Activated naive CD4-positive, alpha-beta T cell treated with anti-CD3 and anti-CD28 coated beads for 36 hours (primary cell): ENCODE measurements at places on chromosomes 2 and 18. TPM values are rescaled to one million over a fixed set of nuclear protein-coding genes. Genes with fewer than 3 reads are reported as not detected.

- peak; percentile 28 for DNase-seq
- no peaks in the 10 kb centered on the region for H3K27me3 ChIP-seq
- peaks cover 87% of the 10 kb centered on the region for H3K4me1 ChIP-seq
- H3K4me3 ChIP-seq, result peak overlapping the region; percentile 23
- peaks cover 7% of the 10 kb centered on the region for H3K36me3 ChIP-seq
These were observed 43.1 kb downstream of the AAK1 start for GRCh38 chr2:69600425-69600824.

GRCh38 chr2:156023229-156023869, 309.2 kb downstream of the NR4A2 start:
- no peaks in the 10 kb centered on the region for H3K36me3 ChIP-seq
- H3K4me1 ChIP-seq, result no peaks in the 10 kb centered on the region
- H3K4me3 ChIP-seq, result no peak overlapping the region
- H3K27me3 ChIP-seq, result no peaks in the 10 kb centered on the region

GRCh38 chr2:55269645-55269990, 587 bp upstream of the MTIF2 start:
- peaks cover 14% of the 10 kb centered on the region for H3K4me1 ChIP-seq
- H3K27ac ChIP-seq, result peak overlapping the region; percentile 93
- DNase-seq, result peak; percentile 6
- H3K4me3 ChIP-seq, result peak overlapping the region; percentile 89
- H3K27me3 ChIP-seq, result no peaks in the 10 kb centered on the region

DNA sequence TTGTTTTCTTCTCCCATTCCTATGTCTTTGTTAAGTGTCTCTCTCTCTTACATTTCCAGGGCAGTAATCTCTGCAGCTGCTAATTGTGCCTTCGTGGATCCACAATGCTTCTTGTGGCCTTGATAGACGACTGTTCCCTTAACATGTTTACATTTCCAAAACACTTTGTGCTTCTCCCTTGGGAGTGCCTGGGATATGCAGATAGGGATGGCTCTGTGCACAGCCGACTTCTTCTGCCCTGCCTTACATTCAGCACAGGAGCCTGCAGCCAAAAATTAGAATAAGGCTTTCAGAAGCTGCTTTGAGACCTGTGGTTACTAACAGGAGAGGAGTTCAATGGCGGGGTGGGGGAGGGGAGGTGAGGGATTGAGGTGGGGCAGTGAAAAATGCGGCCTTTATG, 328.9 kb downstream of the TDRD15 start:
- no peaks in the 10 kb centered on the region for H3K36me3 ChIP-seq
- no peak overlapping the region for H3K4me3 ChIP-seq
- H3K27me3 ChIP-seq, result no peaks in the 10 kb centered on the region
- H3K4me1 ChIP-seq, result no peaks in the 10 kb centered on the region
- H3K27ac ChIP-seq, result no peak overlapping the region

- H3K4me1 ChIP-seq, result peaks cover 2% of the 10 kb centered on the region
- H3K36me3 ChIP-seq, result no peaks in the 10 kb centered on the region
- peak overlapping the region; percentile 1 for H3K27ac ChIP-seq
- DNase-seq, result no peak
- H3K4me3 ChIP-seq, result no peak overlapping the region
These were observed 55.5 kb downstream of the MTHFD2 start for GRCh38 chr2:74253971-74254310.

DNA sequence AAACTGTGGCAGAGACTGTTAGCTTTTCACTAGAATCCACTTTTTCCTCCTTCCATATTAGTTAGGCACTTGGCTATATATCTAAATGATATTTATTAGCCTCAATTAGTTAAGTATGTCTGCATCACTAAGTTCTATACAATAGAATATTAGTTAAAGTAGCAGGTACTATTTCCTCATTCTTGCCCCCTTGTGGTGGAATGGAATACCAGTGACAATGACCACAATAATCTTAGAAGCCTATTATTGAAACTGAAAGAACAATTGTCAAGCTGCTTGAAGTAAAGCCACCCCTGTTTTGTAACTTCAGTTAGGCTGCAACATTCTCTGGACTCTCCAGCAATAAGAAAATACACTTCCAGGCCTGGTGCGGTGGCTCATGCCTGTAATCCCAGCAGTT, 476.3 kb upstream of the VWC2L start:
- no peak for DNase-seq
- H3K4me1 ChIP-seq, result no peaks in the 10 kb centered on the region
- no peak overlapping the region for H3K4me3 ChIP-seq
- H3K27me3 ChIP-seq, result peaks cover 2% of the 10 kb centered on the region

GRCh38 chr18:58311390-58311789, 267.4 kb downstream of the NEDD4L start:
- no peaks in the 10 kb centered on the region for H3K36me3 ChIP-seq
- no peak for DNase-seq
- H3K4me1 ChIP-seq, result peaks cover 55% of the 10 kb centered on the region
- peak overlapping the region; percentile 28 for H3K27ac ChIP-seq

GRCh38 chr2:17620280-17620679, 79.8 kb downstream of the VSNL1 start:
- H3K27me3 ChIP-seq, result peaks cover 15% of the 10 kb centered on the region
- DNase-seq, result no peak
- H3K4me3 ChIP-seq, result no peak overlapping the region
- H3K4me1 ChIP-seq, result no peaks in the 10 kb centered on the region

GRCh38 chr2:120937686-120938044, 202.0 kb downstream of the GLI2 start:
- no peaks in the 10 kb centered on the region for H3K36me3 ChIP-seq
- H3K27me3 ChIP-seq, result no peaks in the 10 kb centered on the region
- no peak for DNase-seq
- no peak overlapping the region for H3K4me3 ChIP-seq
- no peak overlapping the region for H3K27ac ChIP-seq

- no peak overlapping the region for H3K4me3 ChIP-seq
- H3K36me3 ChIP-seq, result no peaks in the 10 kb centered on the region
- no peaks in the 10 kb centered on the region for H3K4me1 ChIP-seq
- DNase-seq, result no peak
- H3K27ac ChIP-seq, result no peak overlapping the region
These were observed 23.7 kb downstream of the EFEMP1 start for GRCh38 chr2:55899881-55900280.

DNA sequence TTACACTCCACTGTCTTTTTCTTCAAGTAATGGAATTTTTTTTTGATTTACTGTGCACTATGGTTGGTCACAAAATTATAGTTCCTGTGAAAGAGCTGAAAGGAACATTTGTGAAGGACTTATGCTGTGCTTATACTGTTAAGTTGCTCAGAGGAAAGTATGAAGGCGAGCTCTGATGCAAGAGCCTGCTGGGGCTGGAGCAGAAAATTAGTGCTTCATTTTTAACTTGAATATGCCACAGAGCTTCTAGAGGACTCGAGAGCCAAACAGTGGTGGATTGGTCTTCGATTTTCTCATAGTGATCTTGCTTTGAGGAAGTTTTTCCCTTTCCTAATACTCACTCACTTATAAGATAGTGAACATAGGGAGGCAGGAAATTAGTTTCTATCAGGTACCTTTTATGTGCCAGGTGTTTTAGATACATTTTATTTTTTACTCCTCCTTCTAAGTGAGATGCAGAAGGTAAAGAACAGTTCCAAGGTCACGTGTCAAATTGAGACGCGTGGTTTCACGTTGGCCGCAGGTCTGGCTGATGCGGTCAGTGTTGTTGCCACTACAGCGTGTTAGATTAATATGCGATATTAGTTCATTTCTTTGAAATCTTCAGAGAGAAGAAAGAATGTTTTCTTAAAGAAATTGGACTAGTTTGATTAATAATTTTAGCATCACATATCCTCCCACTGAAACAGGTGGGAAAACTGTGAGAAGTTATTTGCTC, 20.2 kb downstream of the GATA6 start:
- peaks cover 21% of the 10 kb centered on the region for H3K27me3 ChIP-seq
- H3K36me3 ChIP-seq, result no peaks in the 10 kb centered on the region
- no peak overlapping the region for H3K4me3 ChIP-seq
- no peak overlapping the region for H3K27ac ChIP-seq

DNA sequence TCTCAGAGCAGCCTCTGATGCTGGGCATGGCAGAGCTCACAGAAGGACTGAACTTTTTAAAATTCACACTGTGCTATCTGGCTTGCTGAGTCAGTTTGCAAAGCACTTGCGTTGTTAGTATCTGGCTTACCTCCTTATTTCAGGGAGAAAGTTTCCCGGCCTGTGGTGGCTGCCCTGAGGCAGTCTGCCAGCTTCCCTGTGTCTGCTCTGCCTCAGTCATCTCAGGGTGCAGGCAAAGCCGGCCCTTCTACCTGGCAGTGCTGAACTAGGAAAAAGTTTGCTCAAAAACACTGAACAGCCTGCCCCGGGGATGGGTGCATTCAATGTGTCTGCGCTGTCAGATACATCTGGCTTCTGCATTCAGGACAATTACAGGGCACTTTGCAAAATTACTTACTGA, 90.2 kb upstream of the UXS1 start:
- no peaks in the 10 kb centered on the region for H3K36me3 ChIP-seq
- DNase-seq, result no peak
- H3K4me1 ChIP-seq, result no peaks in the 10 kb centered on the region
- H3K27me3 ChIP-seq, result no peaks in the 10 kb centered on the region

DNA sequence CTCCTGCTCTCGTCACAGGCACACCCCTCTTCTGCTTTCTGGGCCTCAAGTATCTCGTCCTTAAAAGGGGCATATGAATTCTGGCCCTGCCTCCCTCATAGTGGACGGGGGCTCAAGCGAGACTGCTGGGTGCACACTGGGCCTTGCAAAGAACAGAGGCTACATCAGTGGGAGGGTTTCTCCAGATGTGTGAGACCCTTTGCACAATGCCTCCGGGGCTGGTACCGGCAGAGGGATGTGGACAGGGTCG, 25.0 kb downstream of the CRACDL start:
- H3K4me1 ChIP-seq, result peaks cover 18% of the 10 kb centered on the region
- no peaks in the 10 kb centered on the region for H3K27me3 ChIP-seq
- no peaks in the 10 kb centered on the region for H3K36me3 ChIP-seq
- no peak for DNase-seq
- H3K4me3 ChIP-seq, result no peak overlapping the region
- H3K27ac ChIP-seq, result no peak overlapping the region

GRCh38 chr18:45430041-45430440, 185.2 kb upstream of the SLC14A2 start:
- no peak overlapping the region for H3K27ac ChIP-seq
- no peaks in the 10 kb centered on the region for H3K36me3 ChIP-seq
- H3K27me3 ChIP-seq, result peaks cover 4% of the 10 kb centered on the region

DNA sequence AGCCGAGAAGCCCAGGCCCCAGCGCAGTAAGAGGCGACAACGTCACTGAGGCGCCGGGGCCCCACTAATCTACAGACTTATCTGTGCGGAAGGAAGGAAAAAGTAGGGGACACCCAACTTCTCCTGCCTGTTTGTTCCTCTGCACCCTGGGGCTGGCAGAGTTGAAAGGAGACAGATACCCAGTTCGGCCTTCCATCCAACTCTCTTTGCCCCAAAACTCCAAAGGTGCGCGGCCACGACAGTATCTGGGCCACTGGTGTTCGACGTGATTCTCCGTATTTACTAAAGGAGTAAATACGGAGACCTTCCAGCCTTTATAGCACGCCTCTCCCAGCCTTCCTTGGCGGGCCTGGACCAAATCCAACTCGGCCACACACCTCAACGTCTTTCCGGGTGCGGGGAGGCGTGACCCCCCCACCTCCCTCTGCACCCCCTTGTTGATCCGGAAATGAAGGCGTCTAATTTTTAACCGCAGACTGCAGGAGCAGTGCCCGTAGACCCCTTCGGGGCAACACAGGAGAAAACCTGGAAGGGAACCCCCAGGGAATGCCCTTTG, 1.6 kb downstream of the SMAD7 start:
- DNase-seq, result peak; percentile 48
- peak overlapping the region; percentile 84 for H3K4me3 ChIP-seq
- peaks cover 45% of the 10 kb centered on the region for H3K4me1 ChIP-seq
- peak overlapping the region; percentile 70 for H3K27ac ChIP-seq

DNA sequence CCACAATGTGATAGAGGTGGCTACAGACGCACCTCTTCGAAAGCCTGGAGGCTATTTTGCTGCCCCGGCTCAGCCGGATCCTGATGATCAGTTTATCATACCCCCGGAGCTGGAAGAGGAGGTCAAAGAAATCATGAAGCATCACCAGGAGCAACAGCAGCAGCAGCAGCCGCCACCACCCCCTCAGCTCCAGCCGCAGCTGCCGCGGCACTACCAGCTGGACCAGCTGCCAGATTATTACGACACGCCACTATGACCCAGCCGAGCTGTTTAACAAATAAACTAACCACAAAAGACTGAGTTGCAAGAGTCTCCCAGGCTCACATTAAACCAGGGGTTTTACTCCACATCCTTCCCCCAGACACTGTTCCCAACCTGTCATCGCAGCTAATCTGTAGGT, 263.8 kb downstream of the PHLPP1 start:
- no peak overlapping the region for H3K4me3 ChIP-seq
- H3K27me3 ChIP-seq, result no peaks in the 10 kb centered on the region
- DNase-seq, result no peak
- H3K4me1 ChIP-seq, result no peaks in the 10 kb centered on the region

DNA sequence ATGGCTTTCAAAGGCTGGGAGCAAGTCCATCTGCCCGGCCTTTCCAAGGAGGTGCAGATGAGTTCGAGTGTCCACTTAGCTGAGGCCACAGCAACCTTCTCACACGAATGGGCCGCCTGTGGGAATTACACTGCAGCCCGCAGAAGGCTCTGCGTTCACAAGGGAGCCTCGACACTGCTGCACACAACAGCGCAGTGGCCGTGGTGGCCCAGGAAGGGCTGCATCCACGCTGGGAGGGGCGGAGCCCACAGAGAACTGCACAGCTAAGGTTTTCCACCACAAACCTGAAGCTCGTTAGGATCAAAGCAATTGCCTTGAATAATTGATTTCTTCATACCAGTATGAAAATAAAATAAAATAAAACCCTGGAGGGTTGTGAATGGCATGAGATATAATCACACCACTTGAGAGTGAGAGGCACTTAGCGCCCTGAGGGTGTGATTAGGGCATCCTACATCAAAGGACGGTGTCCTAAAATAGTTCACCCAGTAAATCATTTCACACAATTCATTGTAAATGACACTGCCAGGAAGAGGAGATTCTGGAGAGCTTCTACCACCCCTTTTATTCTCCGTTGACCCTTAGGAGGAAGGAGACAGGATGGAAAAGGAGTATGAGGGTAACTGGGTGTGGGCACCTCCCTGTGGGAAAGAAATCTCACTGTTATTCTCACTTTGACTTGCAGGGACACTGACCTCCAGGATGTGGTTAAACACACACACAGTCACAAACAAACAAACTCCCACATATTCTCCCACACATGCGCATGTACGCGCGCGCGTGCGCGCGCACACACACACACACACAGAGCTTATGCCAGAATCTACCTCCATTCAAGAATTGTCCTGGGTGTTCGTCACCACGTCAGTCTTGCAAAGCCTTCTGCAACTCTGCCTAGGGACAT, 256.6 kb upstream of the ID2 start:
- no peak overlapping the region for H3K4me3 ChIP-seq
- H3K4me1 ChIP-seq, result no peaks in the 10 kb centered on the region
- peaks cover 3% of the 10 kb centered on the region for H3K27me3 ChIP-seq
- no peaks in the 10 kb centered on the region for H3K36me3 ChIP-seq

GRCh38 chr2:79292239-79292957, 132.8 kb upstream of the REG3A start:
- no peaks in the 10 kb centered on the region for H3K4me1 ChIP-seq
- H3K4me3 ChIP-seq, result no peak overlapping the region
- H3K27ac ChIP-seq, result no peak overlapping the region

GRCh38 chr2:55391615-55392242, 27.9 kb downstream of the CCDC88A start:
- H3K4me1 ChIP-seq, result no peaks in the 10 kb centered on the region
- H3K27me3 ChIP-seq, result no peaks in the 10 kb centered on the region
- H3K4me3 ChIP-seq, result no peak overlapping the region
- DNase-seq, result no peak

Gene REG3A
- total RNA-seq, result not detected

Gene SRD5A2
- not detected for total RNA-seq

Gene MAP4K4
- total RNA-seq, result 126 TPM

Gene WDPCP
- 5.7 TPM for total RNA-seq

Gene CYS1
- total RNA-seq, result not detected

Gene ACTG2
- not detected for total RNA-seq

Gene FLACC1
- 0.57 TPM for total RNA-seq

Gene ALPG
- not detected for total RNA-seq

Gene IL1RN
- 1.2 TPM for total RNA-seq

Gene TEKT4
- total RNA-seq, result not detected
